Endothelial cell of umbilical vein (primary cell): ENCODE measurements at places on chromosomes 6 and 20. TPM values are rescaled to one million over a fixed set of nuclear protein-coding genes. Genes with fewer than 3 reads are reported as not detected.

The TRIM31 gene
- not detected in 2 replicates for total RNA-seq

The CD83 gene
- 0.46 and 0.55 TPM in 2 replicates for total RNA-seq

The MYLIP gene
- 15.4 and 19.2 TPM in 2 replicates for total RNA-seq

The ANKRD66 gene
- total RNA-seq, result not detected in 2 replicates

The FAM209B gene
- not detected in 2 replicates for total RNA-seq

The MTFR2 gene
- 7.4 and 7.7 TPM in 2 replicates for total RNA-seq

The MAPK13 gene
- total RNA-seq, result 8.2 and 11.6 TPM in 2 replicates

The DNPH1 gene
- total RNA-seq, result 34.3 and 37.7 TPM in 2 replicates

The PNPLA1 gene
- not detected in 2 replicates for total RNA-seq

The TFAP2A gene
- total RNA-seq, result not detected in 2 replicates

The IPCEF1 gene
- total RNA-seq, result 0.51 and 0.99 TPM in 2 replicates

The PPIL6 gene
- 0.25 and 0.33 TPM in 2 replicates for total RNA-seq

The TBXT gene
- not detected in 2 replicates for total RNA-seq

The MACROD2 gene
- 0.73 and 0.97 TPM in 2 replicates for total RNA-seq

The EPPIN gene
- total RNA-seq, result not detected in 2 replicates

The C6orf89 gene
- total RNA-seq, result 34.0 and 36.4 TPM in 2 replicates

The CRIP3 gene
- not detected in 2 replicates for total RNA-seq

The PRDM13 gene
- not detected in 2 replicates for total RNA-seq

The CALHM5 gene
- total RNA-seq, result 6.6 and 7.1 TPM in 2 replicates

The ARFGEF3 gene
- total RNA-seq, result 7.0 and 7.3 TPM in 2 replicates

The ADGB gene
- total RNA-seq, result not detected in 2 replicates

The TGM3 gene
- not detected in 2 replicates for total RNA-seq

The RNASET2 gene
- 10.0 and 10.7 TPM in 2 replicates for total RNA-seq

The LZTS3 gene
- 3.6 and 4.5 TPM in 2 replicates for total RNA-seq

The TMEM217 gene
- total RNA-seq, result 6.5 and 6.8 TPM in 2 replicates

The TRAPPC3L gene
- 0.38 TPM in 1 of 2 replicates, not detected in the other for total RNA-seq

The TMEM14C gene
- 68.0 and 89.3 TPM in 2 replicates for total RNA-seq

The DEK gene
- total RNA-seq, result 118 and 120 TPM in 2 replicates

The PEDS1 gene
- total RNA-seq, result 62.7 and 71.9 TPM in 2 replicates

The SEL1L2 gene
- not detected in 2 replicates for total RNA-seq

The PKHD1 gene
- total RNA-seq, result not detected in 2 replicates

The GSTA2 gene
- total RNA-seq, result not detected in 2 replicates

The LPA gene
- not detected in 2 replicates for total RNA-seq

The C6orf141 gene
- total RNA-seq, result 13.7 and 15.5 TPM in 2 replicates

The VGLL2 gene
- total RNA-seq, result not detected in 2 replicates
